ENCODE measurements at places on chromosomes 1 and 21.

DNA sequence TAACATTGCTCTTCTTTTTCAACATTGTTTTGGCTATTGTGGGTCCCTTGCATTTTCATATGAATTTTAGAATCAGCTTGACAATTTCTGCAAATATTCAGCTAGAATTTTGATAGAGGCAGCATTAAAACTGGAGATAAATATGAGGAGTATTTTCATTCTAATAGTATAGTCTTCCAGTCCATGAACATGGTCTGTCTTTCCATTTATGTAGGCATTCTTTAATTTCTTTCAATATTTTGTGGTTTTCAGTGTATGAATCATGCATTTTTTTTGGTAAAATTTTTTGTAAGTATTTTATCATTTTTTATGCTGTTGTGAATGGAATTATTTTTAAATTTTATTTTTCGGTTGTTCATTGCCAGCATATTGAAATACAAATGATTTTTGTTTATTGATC, 97.2 kb downstream of the DNAH14 start:
- DNase-seq = no peak

DNA sequence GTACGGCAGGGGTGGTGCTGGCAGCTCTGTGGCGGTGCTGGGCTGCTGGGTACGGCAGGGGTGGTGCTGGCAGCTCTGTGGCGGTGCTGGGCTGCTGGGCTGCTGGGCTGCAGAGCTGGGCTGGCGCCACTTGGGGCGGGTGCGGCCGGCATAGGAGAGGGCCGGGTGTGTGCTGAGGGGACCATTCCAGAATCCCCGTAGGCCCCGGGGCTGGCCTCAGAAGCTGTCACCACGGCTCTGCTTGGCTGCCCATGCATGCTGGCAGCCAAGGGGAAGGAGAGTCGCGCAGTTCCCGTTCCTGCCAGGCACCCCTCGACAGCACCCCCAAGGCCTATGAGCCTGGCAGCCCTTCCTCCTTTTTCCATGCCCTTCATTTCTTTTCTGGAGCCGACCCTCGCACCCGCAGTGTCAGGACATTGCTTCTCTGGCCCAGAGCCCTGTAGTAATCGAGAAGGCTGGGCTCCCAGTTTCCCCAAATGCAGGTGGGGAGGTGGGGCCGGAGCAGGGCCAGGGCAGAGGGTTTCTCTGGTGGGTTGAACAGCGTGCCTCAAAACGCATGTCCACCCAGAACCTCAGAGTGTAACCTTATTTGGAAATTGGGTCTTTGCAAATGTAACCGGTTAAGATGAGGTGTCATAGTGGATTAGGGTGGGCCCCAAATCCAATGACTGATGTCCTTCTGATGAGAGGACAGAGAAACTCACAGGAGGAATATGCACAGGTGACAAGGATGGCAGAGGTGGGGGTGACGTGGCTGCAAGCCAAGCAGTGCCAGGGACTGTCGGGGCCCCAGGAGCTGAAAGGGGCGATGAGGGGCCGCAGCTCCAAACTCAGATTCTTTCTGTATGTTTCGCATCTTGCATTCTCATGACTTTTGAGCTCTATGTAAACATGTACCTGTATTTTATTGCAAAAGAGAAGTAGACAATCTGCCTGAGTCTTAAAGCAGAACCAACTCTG, 71.0 kb upstream of the ACTRT2 start:
- no peak for DNase-seq

GRCh38 chr1:34235594-34235993, 58.9 kb downstream of the C1orf94 start:
- DNase-seq = no peak

GRCh38 chr1:45846931-45847330, 43.5 kb downstream of the MAST2 start:
- DNase-seq = no peak

DNA sequence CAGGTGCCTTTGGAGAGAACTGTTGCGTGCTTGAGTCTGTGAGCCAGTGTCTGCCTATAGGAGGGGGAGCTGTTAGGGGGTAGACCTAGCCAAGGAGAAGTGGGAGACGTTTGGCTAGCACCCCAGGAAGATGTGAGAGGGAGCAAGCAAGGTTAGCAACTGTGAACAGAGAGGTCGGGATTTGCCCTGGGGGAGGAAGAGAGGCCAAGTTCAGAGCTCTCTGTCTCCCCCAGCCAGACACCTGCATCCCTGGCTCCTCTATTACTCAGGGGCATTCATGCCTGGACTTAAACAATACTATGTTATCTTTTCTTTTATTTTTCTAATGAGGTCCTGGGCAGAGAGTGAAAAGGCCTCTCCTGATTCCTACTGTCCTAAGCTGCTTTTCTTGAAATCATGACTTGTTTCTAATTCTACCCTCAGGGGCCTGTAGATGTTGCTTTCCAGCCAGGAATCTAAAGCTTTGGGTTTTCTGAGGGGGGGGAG, 2.4 kb downstream of the BTG2 start:
- no peak for DNase-seq

- DNase-seq = no peak
These were observed 101.5 kb downstream of the MRPL37 start for GRCh38 chr1:54301497-54301896.

- no peak for DNase-seq
These were observed 186.3 kb downstream of the RERE start for GRCh38 chr1:8631163-8631562.

DNA sequence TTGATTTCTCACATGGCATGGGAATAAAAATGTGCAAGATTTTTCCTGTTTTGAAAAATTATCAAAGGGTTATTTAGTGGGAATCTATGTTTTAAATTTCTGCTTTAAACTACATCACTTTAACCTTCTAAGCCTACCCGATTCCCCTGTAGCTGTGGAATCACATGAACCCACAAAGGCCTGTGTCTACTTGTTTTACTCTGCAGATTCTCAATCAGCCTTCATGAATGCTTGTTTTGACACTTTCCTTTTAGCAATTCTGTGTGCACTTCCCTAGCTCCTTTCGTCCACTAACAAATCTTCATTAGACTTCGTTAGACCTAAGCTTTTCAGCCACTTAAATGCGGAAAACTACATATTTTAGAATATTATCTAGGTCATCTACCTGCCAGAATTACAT, 56.0 kb upstream of the C1orf21 start:
- DNase-seq = no peak

DNA sequence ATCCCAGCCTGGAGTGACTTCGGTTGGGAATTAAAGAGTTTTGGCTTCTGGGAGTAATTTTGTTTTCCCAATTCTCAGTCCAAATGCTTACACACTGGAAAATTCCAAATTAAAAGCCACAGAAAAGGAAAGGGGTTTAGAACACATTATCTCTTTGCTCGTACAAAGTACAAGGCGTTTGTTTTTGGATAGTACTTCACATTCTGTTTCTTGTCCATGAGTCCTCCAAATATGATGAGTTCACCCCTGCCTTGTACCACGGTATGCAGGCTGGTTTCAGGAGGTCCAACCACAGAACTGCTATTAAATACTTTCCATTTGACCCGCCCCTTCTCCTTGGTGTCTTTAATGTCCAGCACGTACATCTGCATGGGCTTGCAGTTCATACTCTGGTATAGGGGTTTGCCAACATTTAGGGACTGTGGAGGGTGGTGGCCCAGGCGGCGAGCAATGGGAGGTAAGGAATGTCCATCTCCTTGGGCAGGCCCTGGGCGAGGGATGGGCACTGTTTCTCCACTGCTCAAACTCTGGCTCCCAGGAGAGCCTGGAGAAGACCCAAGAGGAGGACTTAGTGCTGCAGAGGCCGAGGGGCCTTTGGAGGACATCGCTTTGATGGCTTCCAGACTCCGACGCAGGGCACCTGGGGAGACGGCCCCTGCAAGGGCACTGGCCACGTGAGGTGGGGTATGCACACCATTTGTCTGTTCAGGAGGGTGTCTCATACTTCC, 13.7 kb upstream of the CPLANE2 start:
- DNase-seq = no peak

- DNase-seq = no peak
These were observed 84.3 kb downstream of the FBXO2 start for GRCh38 chr1:11569954-11570353.

DNA sequence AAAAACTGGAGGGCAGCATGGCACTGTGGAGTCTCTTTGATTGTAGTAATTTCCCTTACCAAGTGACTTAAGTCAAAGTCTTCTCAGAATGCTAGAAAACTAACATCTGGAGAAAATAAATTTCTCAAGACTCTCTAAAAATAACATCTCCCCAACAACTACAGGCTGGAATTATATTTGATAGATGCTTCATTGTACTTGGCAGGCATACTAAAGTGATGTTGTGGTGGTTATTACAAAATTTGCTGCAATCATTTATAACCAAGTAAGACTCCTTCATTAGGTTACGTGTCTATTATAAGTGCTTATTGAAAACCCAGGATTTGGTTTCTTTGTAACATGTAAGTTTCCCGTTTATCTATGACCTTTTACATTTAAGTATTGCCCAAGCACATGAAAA, 132.9 kb upstream of the NRIP1 start:
- DNase-seq = no peak

GRCh38 chr1:153869486-153869885, 53.3 kb downstream of the GATAD2B start:
- no peak for DNase-seq

- DNase-seq = peak; percentile 61
These were observed 791 bp downstream of the USP24 start for GRCh38 chr1:55214212-55214933.

DNA sequence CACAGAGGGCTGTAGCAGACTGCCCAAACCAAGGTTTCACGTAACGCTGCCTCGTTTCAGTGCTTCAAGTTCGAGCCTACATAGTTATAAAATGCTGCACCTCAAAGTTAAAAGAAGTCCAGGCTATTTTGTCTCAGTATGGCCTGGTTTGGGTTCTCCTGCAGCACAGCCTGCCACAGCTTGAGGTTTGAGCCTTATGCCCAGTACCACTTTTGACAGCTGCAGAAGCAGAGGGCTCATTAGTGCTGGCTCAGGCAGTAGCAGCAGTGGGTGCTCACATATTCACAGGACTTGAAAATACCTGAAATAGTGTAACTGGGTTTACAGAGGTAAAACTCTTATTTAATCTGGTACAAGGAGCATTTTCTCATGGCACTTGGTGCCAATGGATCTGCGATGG, 15.3 kb downstream of the SPATA46 start:
- DNase-seq = no peak

- DNase-seq = no peak
These were observed 669.8 kb upstream of the B3GALT2 start for GRCh38 chr1:193856261-193856660.

DNA sequence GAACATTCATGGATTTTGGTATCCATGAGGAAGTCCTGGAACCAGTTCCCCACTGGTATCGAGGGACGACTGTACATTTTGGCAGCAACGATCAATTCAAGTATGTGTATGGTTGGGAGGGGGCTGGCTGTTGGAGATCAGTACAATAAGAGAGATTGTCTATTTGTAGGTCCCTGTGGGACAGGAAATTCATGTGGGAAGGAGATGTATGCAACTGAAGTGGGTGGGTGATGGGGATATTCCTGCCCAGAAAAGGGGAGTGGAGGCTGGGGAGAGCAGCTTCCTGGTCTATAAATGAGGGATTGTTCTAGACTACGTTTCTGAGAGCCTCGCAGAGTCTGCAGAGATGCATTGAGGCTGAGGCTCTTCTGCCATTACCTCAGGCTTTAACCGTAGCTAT, 140.2 kb upstream of the MAGI3 start:
- no peak for DNase-seq

DNA sequence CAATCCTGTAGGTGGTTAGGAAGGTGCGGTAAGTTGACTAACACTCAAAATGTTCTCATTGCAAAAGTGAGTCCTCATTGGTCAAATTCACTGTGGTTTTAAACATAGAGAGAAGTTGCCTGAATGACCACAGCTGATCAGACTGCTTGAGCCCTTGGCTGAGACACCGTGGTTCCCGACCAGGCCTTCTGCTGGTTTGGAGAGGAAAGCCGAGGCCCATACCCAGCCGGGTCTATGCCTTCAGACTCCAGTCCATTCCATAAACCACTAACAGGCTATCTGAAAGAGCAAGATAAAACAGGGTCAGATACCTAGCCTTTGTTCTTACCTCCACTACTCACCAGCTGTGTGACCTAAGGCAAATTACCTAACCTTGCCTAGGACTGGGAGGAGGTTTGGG, 133.9 kb downstream of the LMX1A start:
- no peak for DNase-seq

All from stimulated activated CD4-positive, alpha-beta T cell treated with anti-CD3 and anti-CD28 coated beads, Interleukin-15, amount 100 ng/mL, for 24 hours (primary cell).